Activated CD4-positive, alpha-beta T cell treated with anti-CD3 and anti-CD28 coated beads, Interleukin-2, amount 10 ng/mL, durations not matched to agents 24 days and 14 days (primary cell): ENCODE measurements at places on chromosomes 2 and 18. TPM values are rescaled to one million over a fixed set of nuclear protein-coding genes. Genes with fewer than 3 reads are reported as not detected.

GRCh38 chr2:179824961-179825360 is 36.5 kb downstream of the ZNF385B start:
- H3K27me3 ChIP-seq = peaks cover 4% of the 10 kb centered on the region
- H3K27ac ChIP-seq = no peak overlapping the region
- H3K4me1 ChIP-seq = no peaks in the 10 kb centered on the region
- peak; percentile 4 for DNase-seq
- H3K4me3 ChIP-seq = no peak overlapping the region

DNA sequence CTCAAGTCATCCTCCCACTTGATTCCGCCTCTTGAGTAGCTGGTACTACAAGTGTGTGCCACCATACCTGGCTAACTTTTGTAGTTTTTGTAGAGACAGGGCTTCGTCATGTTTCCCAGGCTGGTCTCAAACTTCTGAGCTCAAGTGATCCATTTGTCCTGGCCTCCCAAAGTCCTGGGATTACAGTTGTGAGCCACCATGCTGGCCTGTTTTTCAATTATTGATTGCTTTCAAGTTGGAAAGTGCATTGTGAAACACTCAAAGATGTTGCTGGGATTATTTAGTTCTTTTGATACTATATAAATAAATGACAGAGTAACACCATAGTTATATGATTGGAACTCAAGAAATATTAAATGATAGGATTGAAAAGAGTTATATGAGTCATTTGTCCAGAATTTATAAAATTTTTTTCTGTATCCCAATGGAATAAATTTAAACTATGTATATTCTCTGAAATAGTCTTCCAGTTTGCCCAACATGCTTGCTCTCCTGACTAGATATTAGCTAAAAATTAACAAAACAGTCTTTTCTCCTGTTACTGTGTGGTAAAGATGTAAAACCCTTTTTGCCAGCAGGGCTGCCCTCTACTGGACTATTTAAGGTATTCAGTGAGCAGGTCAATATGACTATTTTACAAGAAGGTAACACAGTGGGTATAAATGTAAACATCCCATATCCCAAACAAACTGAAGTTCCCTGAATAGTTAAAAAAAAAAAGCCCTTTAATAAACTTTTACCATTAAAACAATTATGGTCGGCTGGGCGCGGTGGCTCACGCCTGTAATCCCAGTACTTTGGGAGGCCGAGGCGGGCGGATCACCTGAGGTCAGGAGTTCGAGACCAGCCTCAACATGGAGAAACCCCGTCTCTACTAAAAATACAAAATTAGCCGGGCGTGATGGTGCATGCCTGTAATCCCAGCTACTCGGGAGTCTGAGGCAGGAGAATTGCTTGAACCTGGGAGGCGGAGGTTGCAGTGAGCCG is 42.7 kb downstream of the ACSL3 start:
- DNase-seq = peak; percentile 76
- peaks cover 10% of the 10 kb centered on the region for H3K36me3 ChIP-seq
- peaks cover 12% of the 10 kb centered on the region for H3K4me1 ChIP-seq
- no peak overlapping the region for H3K4me3 ChIP-seq
- no peaks in the 10 kb centered on the region for H3K27me3 ChIP-seq

DNA sequence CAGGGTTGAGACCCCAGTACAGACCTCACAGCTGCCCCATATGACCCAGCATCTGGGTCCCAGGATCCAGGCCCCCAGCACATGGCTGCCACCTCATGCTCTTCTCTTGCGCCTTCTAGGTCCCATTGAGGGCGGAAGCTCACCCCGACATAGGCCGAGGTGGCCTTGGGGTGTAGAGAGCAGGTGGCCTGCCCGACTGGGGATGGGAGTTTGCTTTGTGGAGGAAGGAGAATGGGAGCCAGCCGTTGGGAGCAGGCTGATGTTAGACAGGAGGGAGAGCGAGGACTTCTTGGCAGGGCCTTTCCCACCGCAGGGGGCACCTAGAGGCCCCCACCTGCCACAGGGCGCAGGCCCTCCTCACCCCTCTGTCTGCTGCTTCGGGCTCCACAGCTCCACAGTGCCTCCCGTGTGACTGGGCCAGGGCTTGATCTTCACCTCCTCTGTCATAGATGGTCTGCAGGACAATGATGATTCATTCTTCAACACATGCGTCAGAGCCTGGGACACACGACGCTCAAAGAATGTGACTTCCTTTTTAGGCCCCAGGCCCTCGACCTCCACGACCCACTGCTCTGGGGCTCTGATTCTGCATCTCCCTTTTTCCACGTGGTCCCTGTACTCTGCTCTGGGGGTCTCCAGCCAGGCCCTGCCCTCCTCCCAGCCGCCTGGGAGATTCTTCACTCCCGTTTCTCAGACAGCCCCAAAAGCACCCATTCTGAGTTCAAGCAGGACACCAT is 86.6 kb upstream of the ODC1 start:
- no peak for DNase-seq
- no peaks in the 10 kb centered on the region for H3K36me3 ChIP-seq
- H3K27me3 ChIP-seq = peaks cover 3% of the 10 kb centered on the region
- H3K27ac ChIP-seq = no peak overlapping the region

- no peak for DNase-seq
- peaks cover 43% of the 10 kb centered on the region for H3K27me3 ChIP-seq
- H3K4me3 ChIP-seq = no peak overlapping the region
- peaks cover 8% of the 10 kb centered on the region for H3K4me1 ChIP-seq
- no peak overlapping the region for H3K27ac ChIP-seq
- H3K36me3 ChIP-seq = no peaks in the 10 kb centered on the region
These were observed 3.5 kb downstream of the SNTG2 start for GRCh38 chr2:953975-954686.

Gene SP5
- total RNA-seq = 0.09 TPM in 1 of 2 replicates, not detected in the other

Gene SPC25
- total RNA-seq = 22.5 and 22.8 TPM in 2 replicates

Gene SPAST
- 19.5 and 20.9 TPM in 2 replicates for total RNA-seq
